ENCODE measurements at places on chromosomes 4 and X. TPM values are rescaled to one million over a fixed set of nuclear protein-coding genes. Genes with fewer than 3 reads are reported as not detected.

TMEM165 gene
- total RNA-seq: 87.2 TPM

AR gene
- 0.05 TPM for total RNA-seq

PARM1 gene
- not detected for total RNA-seq

UGT2B11 gene
- not detected for total RNA-seq

LARP7 gene
- total RNA-seq: 47.6 TPM

CXXC4 gene
- not detected for total RNA-seq

NDUFC1 gene
- total RNA-seq: 53.5 TPM

DNA sequence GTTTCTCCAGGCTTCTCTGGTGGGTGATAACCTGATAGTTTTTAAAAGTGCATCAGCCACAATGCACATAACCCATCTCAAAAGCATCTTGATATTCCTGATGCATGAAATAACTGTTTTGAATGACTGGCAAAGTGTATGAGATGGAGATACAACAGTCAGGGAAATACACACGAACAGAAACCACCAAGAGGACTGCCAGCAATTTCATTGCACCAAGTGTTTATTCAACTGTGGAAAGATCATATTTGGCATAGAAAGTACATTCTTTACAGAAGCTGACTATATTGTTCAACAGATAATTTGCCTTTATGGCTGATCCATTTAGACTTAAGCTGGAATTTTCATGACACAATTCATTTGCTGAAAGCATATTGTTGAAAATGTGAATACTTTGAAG is 139.5 kb downstream of the SLIT2 start:
- H3K27me3 ChIP-seq: no peaks in the 10 kb centered on the region
- no peaks in the 10 kb centered on the region for H3K4me1 ChIP-seq
- no peak overlapping the region for H3K4me3 ChIP-seq
- H3K27ac ChIP-seq: no peak overlapping the region

- H3K4me1 ChIP-seq: no peaks in the 10 kb centered on the region
- H3K36me3 ChIP-seq: no peaks in the 10 kb centered on the region
- no peak for DNase-seq
- no peak overlapping the region for H3K27ac ChIP-seq
- no peaks in the 10 kb centered on the region for H3K27me3 ChIP-seq
These were observed 2015.9 kb downstream of the PCDH7 start for GRCh38 chr4:32735856-32736590.

GRCh38 chr4:77805840-77806239 is 13.3 kb downstream of the CNOT6L start:
- peak overlapping the region; percentile 56 for H3K27ac ChIP-seq
- peaks cover 45% of the 10 kb centered on the region for H3K4me1 ChIP-seq
- no peaks in the 10 kb centered on the region for H3K27me3 ChIP-seq
- no peak overlapping the region for H3K4me3 ChIP-seq
- DNase-seq: no peak

- peak; percentile 87 for DNase-seq
- peaks cover 19% of the 10 kb centered on the region for H3K36me3 ChIP-seq
- H3K4me3 ChIP-seq: peak within 1 kb of the TSS; percentile 87
- H3K27ac ChIP-seq: peak within 1 kb of the TSS; percentile 60
- peaks cover 15% of the 10 kb centered on the region for H3K4me1 ChIP-seq
These were observed at the start of gene ARL9 for GRCh38 chr4:56505269-56506130. TSS of gene ARL9 (plus strand) at chr4:56505791. CDS start at chr4:56505863, 72 bp downstream.

GRCh38 chrX:57752866-57753265 is 72.8 kb upstream of the NLRP2B start:
- no peaks in the 10 kb centered on the region for H3K4me1 ChIP-seq
- H3K36me3 ChIP-seq: no peaks in the 10 kb centered on the region
- no peaks in the 10 kb centered on the region for H3K27me3 ChIP-seq

DNA sequence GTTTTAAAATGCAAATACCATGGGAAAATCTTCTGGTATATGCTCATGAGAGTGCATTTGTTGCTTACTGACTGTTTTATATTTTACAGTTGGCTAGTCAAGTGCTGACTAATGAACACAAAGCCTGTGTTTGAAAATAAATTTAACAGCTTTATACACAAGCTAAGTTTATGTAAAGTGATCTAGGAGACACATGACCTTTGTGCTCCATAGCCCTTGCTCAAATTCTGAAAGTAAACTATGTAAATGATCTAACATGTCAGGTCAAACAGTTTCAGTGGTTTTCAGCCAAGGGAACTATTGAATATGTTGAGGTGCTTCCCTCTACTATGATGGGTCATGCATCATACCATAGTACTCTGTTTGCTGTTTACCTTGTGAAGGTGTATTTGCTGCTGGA is 36.7 kb downstream of the DIAPH2 start:
- H3K4me1 ChIP-seq: no peaks in the 10 kb centered on the region
- peaks cover 2% of the 10 kb centered on the region for H3K36me3 ChIP-seq
- no peak overlapping the region for H3K4me3 ChIP-seq
- H3K27ac ChIP-seq: no peak overlapping the region
- no peak for DNase-seq
- H3K27me3 ChIP-seq: no peaks in the 10 kb centered on the region

DNA sequence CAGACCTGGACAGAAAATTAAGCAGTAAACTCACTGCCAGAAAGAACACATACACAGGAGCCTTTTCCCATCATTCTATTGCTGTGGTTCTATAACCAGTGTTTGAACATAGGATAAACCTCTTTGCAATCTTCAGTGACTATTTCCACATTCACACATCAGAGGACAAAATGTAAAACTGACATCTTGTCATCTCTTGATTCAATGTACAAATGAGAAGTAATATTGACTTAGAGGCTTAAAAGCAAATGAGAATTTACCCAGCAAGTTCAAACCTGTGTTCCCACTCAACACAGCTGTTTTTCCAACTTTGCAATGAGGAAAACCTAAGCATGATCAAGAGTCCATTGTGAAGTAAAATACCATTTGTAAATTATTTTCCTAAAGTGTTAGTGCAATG is 307.1 kb upstream of the CPXCR1 start:
- no peak overlapping the region for H3K27ac ChIP-seq
- no peaks in the 10 kb centered on the region for H3K4me1 ChIP-seq
- DNase-seq: no peak
- no peak overlapping the region for H3K4me3 ChIP-seq

GRCh38 chr4:158016511-158016910 is 156.3 kb downstream of the GASK1B start:
- no peaks in the 10 kb centered on the region for H3K4me1 ChIP-seq
- no peaks in the 10 kb centered on the region for H3K27me3 ChIP-seq
- no peak overlapping the region for H3K27ac ChIP-seq
- no peaks in the 10 kb centered on the region for H3K36me3 ChIP-seq
- DNase-seq: no peak
- no peak overlapping the region for H3K4me3 ChIP-seq
